ENCODE measurements at places on chromosomes 1 and 21. TPM values are rescaled to one million over a fixed set of nuclear protein-coding genes. Genes with fewer than 3 reads are reported as not detected.

DNA sequence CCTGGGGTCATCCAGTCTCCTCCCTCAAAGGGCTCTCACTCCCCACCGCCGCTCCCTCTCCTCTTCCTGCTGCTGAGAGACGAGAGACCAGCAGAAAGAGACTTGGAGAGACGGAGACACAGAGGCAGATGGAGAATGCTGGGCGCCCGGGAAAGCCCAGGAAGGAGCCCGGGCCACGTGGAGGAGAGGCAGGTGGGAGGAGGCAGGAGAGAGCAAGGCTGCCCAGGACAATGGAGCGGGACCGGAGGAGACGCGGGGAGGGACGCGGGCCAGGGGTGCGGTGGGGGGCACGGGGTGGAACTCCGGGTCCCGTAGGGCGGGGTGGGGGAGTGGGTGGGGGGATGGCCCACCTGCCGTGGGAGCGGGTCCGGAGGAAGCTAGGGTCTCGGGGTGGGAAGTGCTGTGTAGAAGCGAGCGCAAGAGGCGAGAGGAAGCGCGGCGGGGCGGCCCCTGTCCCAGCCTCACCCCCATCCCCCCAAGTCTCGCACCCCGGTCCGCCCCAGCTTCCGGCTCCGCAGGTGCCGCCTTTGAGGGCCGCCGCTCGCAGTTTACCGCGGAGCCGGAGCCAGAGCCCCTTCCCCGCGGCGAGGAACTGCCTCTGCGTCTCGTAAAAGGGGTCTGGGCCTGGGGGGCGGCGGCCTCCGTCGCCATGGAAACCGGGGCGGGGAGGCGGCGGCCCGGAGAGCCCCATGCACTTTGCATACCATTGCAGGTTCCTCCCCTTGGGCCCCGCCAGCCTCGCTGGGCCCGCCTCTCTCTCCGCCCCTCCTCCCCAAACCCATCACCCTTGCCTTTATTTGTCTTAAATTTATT lies 11.7 kb upstream of the EPHA2 start:
- DNase-seq = no peak
- peak overlapping the region; percentile 53 for H3K4me3 ChIP-seq
- H3K27ac ChIP-seq = peak overlapping the region; percentile 90
- H3K4me1 ChIP-seq = peaks cover 72% of the 10 kb centered on the region
- H3K27me3 ChIP-seq = no peaks in the 10 kb centered on the region

DNA sequence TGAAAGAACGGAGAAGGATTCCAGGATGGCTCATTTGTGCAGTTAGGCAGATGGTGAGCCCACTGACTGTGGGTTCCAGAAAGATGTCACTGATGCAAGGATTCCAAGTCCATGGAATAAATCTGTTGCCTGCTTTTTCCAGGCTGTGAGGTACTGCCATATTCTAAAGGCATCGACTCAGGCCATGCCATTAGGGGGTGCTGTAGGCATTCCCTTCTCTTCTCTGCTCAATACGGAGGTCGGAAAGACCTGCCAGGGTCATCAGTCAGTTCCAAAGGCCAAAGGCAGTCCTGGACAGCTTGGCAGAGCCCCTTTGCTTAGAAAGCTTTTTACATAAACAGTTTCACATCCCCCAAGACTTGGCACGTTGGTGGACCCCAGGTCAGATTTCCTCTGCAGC lies 31.7 kb upstream of the TMEM125 start:
- peak; percentile 43 for DNase-seq
- H3K4me1 ChIP-seq = no peaks in the 10 kb centered on the region
- no peak overlapping the region for H3K27ac ChIP-seq
- H3K36me3 ChIP-seq = no peaks in the 10 kb centered on the region

DNA sequence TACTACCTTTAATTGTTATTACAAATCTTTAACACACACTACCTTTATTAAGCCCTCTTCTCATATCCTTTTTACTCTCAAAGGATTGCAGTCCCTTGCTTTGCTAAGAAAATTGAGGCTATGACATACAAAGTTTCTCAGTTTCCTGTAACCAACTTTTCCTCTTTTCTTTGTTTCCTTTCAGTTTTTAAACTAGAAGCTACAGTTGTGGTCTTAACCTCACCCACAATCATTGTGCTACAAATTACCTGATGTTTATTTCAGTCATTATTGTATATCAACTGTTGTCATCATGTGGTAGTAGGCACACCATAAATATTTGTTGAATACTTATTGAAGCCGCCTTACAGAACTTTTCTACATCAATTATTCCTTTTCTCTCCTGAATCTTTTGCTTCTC lies 51.8 kb downstream of the SLAMF6 start:
- H3K4me3 ChIP-seq = no peak overlapping the region
- no peak overlapping the region for H3K27ac ChIP-seq
- H3K4me1 ChIP-seq = no peaks in the 10 kb centered on the region
- peaks cover 25% of the 10 kb centered on the region for H3K27me3 ChIP-seq
- DNase-seq = no peak

DNA sequence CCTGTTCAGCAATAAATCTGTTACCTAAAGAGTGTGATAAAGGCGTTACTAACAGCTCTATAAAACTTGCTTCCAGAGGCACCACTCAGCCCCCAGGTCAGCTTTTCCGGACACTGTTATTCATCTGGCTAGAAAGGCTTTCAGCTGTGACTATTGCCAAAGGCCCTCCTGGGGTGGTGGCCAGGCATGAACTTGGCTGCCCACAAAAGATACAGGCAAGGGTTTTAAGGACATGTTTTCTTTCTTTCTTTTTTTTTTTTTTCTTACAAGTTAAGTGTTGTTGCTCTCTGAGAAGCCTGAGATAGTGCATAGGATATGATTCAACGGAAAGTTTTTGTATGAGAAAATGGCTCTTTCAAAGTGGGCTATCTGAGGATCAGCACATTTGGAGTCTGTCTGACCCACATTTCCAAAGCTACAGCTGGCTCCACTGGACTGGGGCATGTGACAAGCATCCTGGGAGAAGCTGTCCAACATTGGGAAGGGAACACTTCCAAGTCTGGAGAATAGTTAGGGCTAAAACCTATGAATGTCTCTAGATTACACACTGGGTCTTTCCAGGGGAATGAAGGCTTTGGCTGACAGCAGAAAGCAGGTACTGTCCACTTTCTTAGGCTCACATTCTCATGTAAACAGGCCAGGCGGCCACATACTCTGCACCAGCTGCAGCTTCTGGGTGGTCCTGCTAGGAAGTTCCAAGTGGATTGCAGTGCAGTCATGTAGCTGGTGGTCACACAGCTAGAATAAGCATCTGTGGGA lies 639.7 kb downstream of the LMO4 start:
- H3K36me3 ChIP-seq = no peaks in the 10 kb centered on the region
- H3K27ac ChIP-seq = no peak overlapping the region
- no peaks in the 10 kb centered on the region for H3K27me3 ChIP-seq
- H3K4me1 ChIP-seq = no peaks in the 10 kb centered on the region
- no peak overlapping the region for H3K4me3 ChIP-seq
- DNase-seq = no peak

DNA sequence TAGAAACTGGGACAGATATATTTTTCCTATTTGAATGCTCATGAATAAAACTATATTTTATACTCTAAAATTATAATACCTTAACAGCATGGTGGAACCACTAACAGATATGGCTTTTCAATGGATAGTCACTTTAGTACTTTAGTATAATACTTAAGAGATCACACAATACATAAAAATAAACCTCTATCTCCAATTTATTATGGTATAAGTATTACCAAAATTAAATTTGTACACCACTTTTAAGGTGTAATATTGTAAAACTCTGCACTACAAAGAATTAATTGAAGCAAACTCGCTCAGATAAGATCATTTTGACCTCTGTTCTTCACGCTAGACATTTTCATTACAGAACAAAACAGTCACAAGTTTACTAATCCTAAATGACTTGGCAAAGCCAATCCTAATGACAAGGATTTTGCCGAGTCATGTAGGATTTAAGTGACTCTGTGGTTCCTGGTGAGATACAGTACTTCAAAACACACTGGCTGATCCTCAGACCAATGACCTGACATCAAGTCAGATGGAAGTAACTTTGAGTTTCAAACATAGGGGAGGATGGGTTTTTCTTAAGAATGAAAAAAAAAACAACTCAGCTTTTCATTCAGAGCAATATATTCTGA lies 200.6 kb downstream of the SMYD3 start:
- no peak overlapping the region for H3K4me3 ChIP-seq
- no peak overlapping the region for H3K27ac ChIP-seq
- H3K27me3 ChIP-seq = no peaks in the 10 kb centered on the region
- no peak for DNase-seq
- no peaks in the 10 kb centered on the region for H3K36me3 ChIP-seq
- no peaks in the 10 kb centered on the region for H3K4me1 ChIP-seq

Gene ACKR1
- not detected for total RNA-seq

Gene SLAMF1
- not detected for total RNA-seq

Gene TADA1
- 12.3 TPM for total RNA-seq
